ENCODE measurements at places on chromosomes 3 and 15. TPM values are rescaled to one million over a fixed set of nuclear protein-coding genes. Genes with fewer than 3 reads are reported as not detected.

TM2D3 gene
- total RNA-seq = 54.0 TPM

MYEF2 gene
- 14.0 TPM for total RNA-seq

OR4F15 gene
- not detected for total RNA-seq

- no peak for DNase-seq
These were observed 63.2 kb upstream of the FOXB1 start for GRCh38 chr15:59940928-59941327.

SLC9C1 gene
- total RNA-seq = 0.96 TPM

- DNase-seq = no peak
These were observed 98.5 kb upstream of the SLC25A36 start for GRCh38 chr3:140842984-140843649.

DNA sequence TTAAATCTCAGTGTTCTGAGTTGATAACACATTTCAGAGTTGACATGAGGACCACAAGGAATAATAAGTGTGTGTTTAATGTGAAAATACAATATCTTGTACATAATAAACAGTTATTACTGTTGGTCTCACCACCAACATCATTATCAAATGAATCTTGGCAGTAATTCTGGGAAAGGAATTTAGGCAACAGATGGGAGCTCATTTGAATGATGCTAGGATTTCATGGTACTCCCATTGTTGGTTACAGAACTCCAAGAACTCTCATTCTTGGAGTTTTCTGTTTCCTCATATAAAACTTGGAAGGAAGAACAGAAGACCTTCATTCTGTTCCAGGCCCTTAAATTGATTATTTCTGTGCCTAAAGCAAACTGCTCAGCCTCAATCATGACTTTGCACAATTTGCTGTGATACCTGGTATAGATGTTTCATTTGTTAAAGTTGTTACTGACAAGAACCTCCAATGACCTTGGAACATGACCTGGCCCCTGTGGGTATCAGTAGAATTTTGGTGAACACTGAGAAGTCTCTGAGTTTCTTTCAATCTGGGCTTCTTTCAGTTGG lies 385.8 kb downstream of the LPP start:
- DNase-seq = no peak

- peak; percentile 65 for DNase-seq
These were observed 2.9 kb downstream of the SHOX2 start for GRCh38 chr3:158103081-158103886.

DNA sequence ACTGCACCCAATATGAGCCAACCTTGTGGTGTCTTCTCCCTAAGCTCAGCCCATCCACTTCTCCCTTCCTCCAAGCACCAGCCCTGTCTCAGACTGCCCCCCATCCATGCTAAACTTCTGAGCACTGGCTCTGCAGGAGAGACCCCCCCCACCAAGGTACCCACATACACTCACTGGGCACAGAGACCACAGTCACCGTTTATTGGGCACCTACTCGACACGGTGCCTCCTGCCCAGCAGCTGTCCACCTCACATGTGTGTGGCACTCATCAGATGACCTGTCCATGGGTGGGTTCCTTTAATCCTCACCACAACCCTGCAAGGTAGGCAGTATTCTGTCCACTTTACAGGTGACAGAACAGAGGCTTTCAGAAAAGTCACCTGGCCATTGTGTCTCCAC lies 22.3 kb upstream of the SFMBT1 start:
- no peak for DNase-seq

DNA sequence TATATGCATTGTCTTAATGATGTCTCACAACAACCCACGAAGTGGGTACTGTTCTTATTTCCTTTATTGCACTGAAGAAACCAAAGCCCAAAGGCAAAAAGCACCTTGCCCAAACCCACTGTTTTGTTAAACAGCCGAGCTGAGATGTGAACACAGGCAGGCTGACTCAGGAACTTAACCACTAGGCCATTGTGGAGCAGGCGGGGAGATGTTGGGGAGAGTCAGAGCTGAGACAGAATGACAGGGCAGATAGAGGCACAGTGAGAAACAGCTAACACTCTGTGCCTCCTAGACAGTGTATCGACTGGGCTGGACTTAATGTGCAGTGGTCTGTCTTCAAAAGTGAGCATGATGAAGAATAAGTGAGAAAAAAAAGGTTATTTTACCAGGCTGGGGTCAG lies 56.5 kb downstream of the RPLP1 start:
- no peak for DNase-seq

PDCD7 gene
- 32.9 TPM for total RNA-seq

GRCh38 chr15:88738796-88739195 lies 64.4 kb upstream of the ACAN start:
- no peak for DNase-seq

GRCh38 chr3:115628075-115628412 lies 4.7 kb downstream of the GAP43 start:
- DNase-seq = no peak

SAMMSON gene
- not detected for total RNA-seq

PROS1 gene
- total RNA-seq = 19.7 TPM

- DNase-seq = no peak
These were observed 176.1 kb upstream of the FRMD4B start for GRCh38 chr3:69562020-69562419.

RPUSD2 gene
- 10.9 TPM for total RNA-seq

CASR gene
- total RNA-seq = 1.2 TPM

GRCh38 chr3:31543375-31543774 lies 10.7 kb downstream of the STT3B start:
- DNase-seq = no peak

- no peak for DNase-seq
These were observed 87.3 kb downstream of the SMAD6 start for GRCh38 chr15:66789029-66790025.

- no peak for DNase-seq
These were observed 18.3 kb upstream of the FOXP1 start for GRCh38 chr3:71601811-71602210.

GRCh38 chr3:126417981-126418530 lies 23.3 kb downstream of the CFAP100 start:
- no peak for DNase-seq

Measured in mucosa of descending colon (tissue), 3 donors.